ENCODE measurements at places on chromosomes 1 and 21. TPM values are rescaled to one million over a fixed set of nuclear protein-coding genes. Genes with fewer than 3 reads are reported as not detected.

- no peak for DNase-seq
- no peaks in the 10 kb centered on the region for H3K36me3 ChIP-seq
- no peak overlapping the region for H3K27ac ChIP-seq
- no peaks in the 10 kb centered on the region for H3K4me1 ChIP-seq
Observed at GRCh38 chr1:63981408-63981773, 207.6 kb downstream of the ROR1 start.

- H3K4me1 ChIP-seq: no peaks in the 10 kb centered on the region
- H3K4me3 ChIP-seq: no peak overlapping the region
- H3K27ac ChIP-seq: no peak overlapping the region
- no peaks in the 10 kb centered on the region for H3K27me3 ChIP-seq
- DNase-seq: no peak
Observed at GRCh38 chr1:206868264-206868663, 2.8 kb downstream of the IL20 start.

- DNase-seq: no peak
- no peaks in the 10 kb centered on the region for H3K36me3 ChIP-seq
- H3K27ac ChIP-seq: no peak overlapping the region
- H3K27me3 ChIP-seq: no peaks in the 10 kb centered on the region
- no peak overlapping the region for H3K4me3 ChIP-seq
- H3K4me1 ChIP-seq: no peaks in the 10 kb centered on the region
Observed at GRCh38 chr1:78054559-78054958, 8.8 kb downstream of the GIPC2 start.

GRCh38 chr1:241331328-241332036 is 25.5 kb downstream of the RGS7 start:
- no peaks in the 10 kb centered on the region for H3K4me1 ChIP-seq
- H3K36me3 ChIP-seq: no peaks in the 10 kb centered on the region
- no peak overlapping the region for H3K4me3 ChIP-seq
- no peak for DNase-seq
- no peaks in the 10 kb centered on the region for H3K27me3 ChIP-seq

GRCh38 chr1:44783697-44784093 is 4.3 kb downstream of the BEST4 start:
- H3K36me3 ChIP-seq: peaks cover 8% of the 10 kb centered on the region
- H3K4me1 ChIP-seq: peaks cover 29% of the 10 kb centered on the region
- DNase-seq: no peak
- no peaks in the 10 kb centered on the region for H3K27me3 ChIP-seq
- peak overlapping the region; percentile 47 for H3K4me3 ChIP-seq

DNA sequence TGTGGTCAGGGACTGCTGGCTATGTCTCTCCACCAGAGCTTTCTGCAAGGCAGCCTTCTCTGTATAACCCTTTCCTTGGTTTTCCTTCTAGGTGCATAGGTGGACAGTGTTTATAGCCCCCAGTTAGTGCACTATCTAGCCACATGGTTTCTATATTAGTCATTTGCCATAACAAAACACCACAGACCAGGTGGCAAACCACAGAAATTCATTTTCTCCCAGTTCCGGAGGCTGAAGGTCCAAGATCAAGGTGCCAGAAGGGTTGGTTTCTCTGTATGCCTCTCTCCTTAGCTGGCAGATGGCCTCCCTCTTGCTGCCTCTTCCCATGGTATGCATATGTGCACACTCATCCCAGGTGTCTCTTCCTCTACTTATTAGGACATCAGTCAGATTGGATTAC is 106.4 kb downstream of the KAZN start:
- no peaks in the 10 kb centered on the region for H3K27me3 ChIP-seq
- H3K4me3 ChIP-seq: no peak overlapping the region
- no peaks in the 10 kb centered on the region for H3K4me1 ChIP-seq
- H3K27ac ChIP-seq: no peak overlapping the region
- no peak for DNase-seq
- no peaks in the 10 kb centered on the region for H3K36me3 ChIP-seq

GRCh38 chr1:160370561-160371345 is 3.9 kb downstream of the NHLH1 start:
- H3K4me1 ChIP-seq: peaks cover 2% of the 10 kb centered on the region
- DNase-seq: no peak
- H3K4me3 ChIP-seq: no peak overlapping the region
- no peaks in the 10 kb centered on the region for H3K27me3 ChIP-seq
- H3K27ac ChIP-seq: no peak overlapping the region

DNA sequence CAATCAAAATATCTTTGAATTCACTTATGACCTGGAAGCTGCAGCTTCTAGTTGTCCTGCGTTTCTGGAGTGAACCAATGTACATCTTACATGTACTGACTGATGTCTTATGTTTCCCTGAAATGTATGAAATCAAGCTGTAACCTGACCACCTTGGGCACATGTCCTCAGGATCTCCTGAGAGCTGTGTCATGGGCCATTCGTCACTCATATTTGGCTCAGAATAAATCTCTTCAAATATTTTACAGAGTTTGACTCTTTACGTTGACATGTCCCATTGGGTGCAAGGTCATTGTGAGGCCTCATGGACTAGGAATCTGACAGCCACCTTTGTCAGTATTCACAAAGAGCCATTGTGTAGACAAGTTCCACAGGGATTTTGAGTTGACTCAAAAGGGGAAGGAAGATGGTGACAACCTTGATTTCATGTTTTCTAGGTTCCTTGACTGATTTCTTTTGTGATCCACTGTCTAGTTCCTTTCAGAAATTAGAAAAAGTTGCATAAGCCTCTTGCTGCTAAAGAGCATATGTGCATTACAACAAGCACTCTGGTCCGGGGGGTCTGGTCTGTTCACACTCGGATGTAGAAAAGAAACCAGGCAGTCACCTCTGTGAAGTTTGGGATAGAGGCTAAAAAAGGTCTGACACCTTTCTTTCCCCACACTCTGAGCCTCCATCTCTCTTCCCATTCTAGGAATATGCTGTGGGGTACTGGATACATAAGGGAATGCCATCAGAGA is 10.7 kb downstream of the CHI3L2 start:
- no peaks in the 10 kb centered on the region for H3K27me3 ChIP-seq
- H3K36me3 ChIP-seq: no peaks in the 10 kb centered on the region
- DNase-seq: no peak

- H3K27ac ChIP-seq: no peak overlapping the region
- DNase-seq: peak; percentile 51
- H3K4me3 ChIP-seq: peak overlapping the region; percentile 18
- H3K4me1 ChIP-seq: no peaks in the 10 kb centered on the region
Observed at GRCh38 chr21:23887725-23888306, 1719.5 kb downstream of the MRPL39 start.

DNA sequence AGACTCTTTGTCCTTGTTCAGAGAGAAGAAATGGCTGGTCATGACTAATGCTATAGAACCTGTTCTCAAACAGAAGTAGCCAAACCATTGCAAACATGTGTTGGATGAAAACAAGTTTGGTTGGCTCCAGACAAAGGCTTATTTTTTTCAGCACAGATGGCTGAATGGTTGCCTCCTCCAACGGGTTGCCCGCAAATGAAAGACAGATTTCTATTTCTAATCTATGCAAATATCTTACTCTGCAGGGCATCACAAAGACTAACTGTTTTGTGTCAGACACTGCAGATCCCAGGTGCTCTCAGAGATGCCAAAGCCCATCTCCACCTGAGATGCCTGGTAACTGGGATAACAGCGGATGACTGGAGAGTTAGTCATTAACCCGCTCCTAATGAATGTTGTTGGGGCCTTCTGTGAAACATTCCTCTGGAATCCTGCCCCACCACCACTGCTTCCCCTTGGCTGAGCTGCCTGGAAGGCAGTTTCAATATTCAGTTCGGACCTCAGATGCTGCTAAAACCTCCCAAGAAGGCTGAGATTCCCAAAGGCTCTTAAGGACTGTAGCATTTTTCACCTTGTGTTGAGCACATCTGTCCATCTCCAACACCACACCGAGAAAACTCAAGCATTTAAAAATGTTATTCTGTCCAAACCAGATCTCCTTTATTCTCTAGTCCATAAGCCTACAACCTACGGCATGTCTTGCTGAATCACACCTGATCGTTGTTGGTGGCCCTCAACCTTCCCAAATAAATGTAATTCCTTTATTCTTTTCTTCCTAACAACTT is 104.4 kb downstream of the PTPN14 start:
- H3K4me3 ChIP-seq: no peak overlapping the region
- no peak overlapping the region for H3K27ac ChIP-seq
- no peaks in the 10 kb centered on the region for H3K4me1 ChIP-seq
- DNase-seq: no peak

DNA sequence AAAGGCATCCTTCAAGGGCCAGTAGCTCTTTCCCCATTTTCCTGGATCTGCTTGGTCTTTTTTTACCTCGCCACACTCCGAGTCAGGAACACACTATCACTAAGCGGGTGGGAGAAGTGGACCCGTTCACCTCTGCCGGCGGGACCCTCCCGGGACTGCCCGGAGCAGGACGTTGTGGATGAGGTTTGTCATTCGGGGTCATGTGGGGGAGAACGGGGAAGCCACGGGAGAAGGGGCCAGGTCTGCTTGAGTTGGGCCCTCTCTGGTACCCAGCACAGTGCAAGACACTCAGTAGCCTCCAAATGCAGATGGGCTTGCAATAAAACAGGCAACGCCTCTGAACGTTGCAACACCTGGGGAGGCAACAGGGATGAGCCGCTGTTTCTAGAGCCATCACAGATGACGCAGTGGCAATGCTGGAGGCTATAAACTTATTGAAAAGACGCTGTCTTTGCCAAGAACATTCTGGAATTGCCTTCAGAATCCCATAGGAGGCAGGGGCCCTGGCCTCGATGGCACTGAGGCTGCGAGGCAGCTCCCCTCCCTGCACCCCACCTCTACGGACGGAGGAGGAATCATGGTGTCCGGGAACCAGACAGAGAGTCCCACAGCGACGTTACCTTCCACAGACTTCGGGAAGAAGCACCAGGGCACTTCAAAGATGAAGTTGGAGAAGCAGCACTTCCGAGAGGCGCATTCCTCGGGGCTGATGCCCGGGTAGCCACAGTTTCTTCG is 3.8 kb downstream of the TFF2 start:
- H3K4me3 ChIP-seq: no peak overlapping the region
- H3K4me1 ChIP-seq: no peaks in the 10 kb centered on the region
- H3K36me3 ChIP-seq: no peaks in the 10 kb centered on the region
- H3K27me3 ChIP-seq: no peaks in the 10 kb centered on the region
- H3K27ac ChIP-seq: no peak overlapping the region

DNA sequence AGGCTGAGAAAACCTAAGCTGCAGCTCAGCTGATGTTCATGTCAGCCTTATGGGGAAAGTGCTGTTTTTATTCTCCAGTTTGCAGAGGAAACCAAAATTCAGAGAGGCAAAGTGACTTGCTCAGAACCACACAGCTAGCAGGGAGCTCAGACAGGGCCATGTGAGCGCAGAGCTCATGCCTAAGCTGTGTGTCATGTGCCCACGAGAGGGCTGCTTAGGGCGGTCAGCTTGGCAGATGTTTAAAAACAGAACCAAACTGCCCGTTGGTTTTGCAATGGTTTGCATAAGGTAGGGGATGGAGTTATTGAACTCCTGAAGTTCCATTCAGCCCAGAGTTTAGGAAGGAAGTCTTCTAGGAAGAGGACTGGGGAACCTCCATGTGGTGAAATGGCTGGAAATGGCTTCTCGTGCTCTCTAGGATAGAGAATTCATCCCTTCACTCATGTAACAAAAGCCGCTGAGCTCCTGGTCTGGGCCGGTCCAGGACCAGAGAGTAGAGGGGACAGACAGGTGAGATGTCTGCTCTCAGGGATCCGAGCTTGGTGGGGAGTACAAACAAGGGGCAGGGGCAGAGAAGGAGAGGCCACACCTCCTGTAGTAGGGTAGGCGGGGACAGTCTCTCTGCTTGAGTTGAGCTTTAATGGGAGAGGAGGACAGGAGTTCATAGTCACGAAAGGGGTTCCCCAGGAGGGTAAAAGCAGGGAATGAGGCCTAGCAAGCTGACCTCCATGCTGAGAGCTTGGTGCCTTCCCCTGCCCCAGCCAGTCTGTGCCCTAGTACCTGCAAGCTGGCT is 46.9 kb downstream of the ARHGEF10L start:
- H3K27ac ChIP-seq: no peak overlapping the region
- H3K27me3 ChIP-seq: no peaks in the 10 kb centered on the region
- H3K4me1 ChIP-seq: no peaks in the 10 kb centered on the region

DNA sequence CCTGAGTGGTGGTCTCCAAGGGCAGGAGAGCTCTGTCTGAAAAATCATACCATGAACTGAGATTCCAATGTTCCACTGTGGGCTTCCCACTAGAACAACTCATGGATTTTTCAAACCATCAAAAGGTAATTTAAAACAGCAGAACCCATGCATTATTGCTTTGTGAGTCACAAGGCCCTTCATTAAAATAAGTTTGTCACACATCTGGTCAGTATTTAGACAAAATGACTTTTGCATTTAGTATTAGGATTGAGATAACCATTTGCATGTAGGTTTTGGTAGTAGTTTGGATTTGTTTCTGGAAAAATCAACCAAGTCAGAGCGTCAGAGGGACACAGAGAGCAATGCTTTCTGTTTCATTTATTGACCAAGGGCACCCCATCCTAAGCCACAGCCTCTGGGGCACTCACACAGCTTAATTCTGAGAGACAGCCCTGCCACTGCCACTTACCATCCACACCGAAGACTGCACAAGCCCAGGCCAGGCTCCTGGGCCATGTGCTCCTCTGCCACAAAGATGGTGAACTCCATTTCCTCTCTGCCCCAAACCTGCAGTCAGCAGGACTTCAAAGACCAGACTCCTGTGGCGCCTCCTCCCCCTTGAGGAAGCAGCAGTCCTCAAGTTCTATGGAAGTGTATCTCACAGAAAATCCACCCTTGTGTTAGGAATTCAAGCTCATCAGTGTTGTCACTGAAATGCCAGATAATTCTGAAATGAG is 132.6 kb upstream of the DUSP10 start:
- no peaks in the 10 kb centered on the region for H3K27me3 ChIP-seq
- no peak for DNase-seq
- no peak overlapping the region for H3K4me3 ChIP-seq
- no peak overlapping the region for H3K27ac ChIP-seq
- no peaks in the 10 kb centered on the region for H3K36me3 ChIP-seq
- H3K4me1 ChIP-seq: no peaks in the 10 kb centered on the region

DNA sequence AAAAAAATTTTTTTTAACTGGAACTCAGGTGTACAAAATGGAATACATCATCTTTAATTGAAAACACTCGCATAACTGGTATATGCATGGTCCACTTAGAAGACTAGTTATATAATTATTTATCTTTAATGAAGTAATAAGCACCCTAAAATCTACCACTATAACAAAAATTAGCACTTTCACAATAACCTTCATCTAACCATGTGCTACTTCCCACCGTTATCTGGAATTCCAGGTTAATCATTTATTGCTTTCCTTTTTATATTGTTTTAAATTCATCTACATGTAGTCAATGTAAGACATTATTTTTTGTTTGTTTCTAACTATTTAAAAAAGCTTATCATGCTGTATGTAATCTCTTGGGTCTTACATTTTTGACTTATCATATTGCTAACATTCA is 39.0 kb downstream of the GDAP2 start:
- no peaks in the 10 kb centered on the region for H3K4me1 ChIP-seq
- no peaks in the 10 kb centered on the region for H3K27me3 ChIP-seq
- no peaks in the 10 kb centered on the region for H3K36me3 ChIP-seq
- H3K27ac ChIP-seq: no peak overlapping the region

Gene AZIN2
- 2.1 TPM for total RNA-seq

Gene SYT11
- 22.7 TPM for total RNA-seq

Gene UBL4B
- not detected for total RNA-seq

Gene FGGY
- total RNA-seq: 7.9 TPM

Measured in CD8-positive, alpha-beta memory T cell (primary cell).